ENCODE measurements at places on chromosomes 16 and 17. TPM values are rescaled to one million over a fixed set of nuclear protein-coding genes. Genes with fewer than 3 reads are reported as not detected.

- no peak for DNase-seq
Measured at GRCh38 chr17:39187152-39187830, 10.2 kb downstream of the CACNB1 start.

The MKS1 gene
- 10.2 TPM for total RNA-seq

GRCh38 chr17:73285603-73285908 is 23.9 kb upstream of the CPSF4L start:
- no peak for DNase-seq

The CACNA1H gene
- total RNA-seq: not detected

The CMTM2 gene
- not detected for total RNA-seq
